Muscle of leg (tissue), 16 donors: ENCODE measurements at places on chromosomes 4 and X. TPM values are rescaled to one million over a fixed set of nuclear protein-coding genes. Genes with fewer than 3 reads are reported as not detected.

DNA sequence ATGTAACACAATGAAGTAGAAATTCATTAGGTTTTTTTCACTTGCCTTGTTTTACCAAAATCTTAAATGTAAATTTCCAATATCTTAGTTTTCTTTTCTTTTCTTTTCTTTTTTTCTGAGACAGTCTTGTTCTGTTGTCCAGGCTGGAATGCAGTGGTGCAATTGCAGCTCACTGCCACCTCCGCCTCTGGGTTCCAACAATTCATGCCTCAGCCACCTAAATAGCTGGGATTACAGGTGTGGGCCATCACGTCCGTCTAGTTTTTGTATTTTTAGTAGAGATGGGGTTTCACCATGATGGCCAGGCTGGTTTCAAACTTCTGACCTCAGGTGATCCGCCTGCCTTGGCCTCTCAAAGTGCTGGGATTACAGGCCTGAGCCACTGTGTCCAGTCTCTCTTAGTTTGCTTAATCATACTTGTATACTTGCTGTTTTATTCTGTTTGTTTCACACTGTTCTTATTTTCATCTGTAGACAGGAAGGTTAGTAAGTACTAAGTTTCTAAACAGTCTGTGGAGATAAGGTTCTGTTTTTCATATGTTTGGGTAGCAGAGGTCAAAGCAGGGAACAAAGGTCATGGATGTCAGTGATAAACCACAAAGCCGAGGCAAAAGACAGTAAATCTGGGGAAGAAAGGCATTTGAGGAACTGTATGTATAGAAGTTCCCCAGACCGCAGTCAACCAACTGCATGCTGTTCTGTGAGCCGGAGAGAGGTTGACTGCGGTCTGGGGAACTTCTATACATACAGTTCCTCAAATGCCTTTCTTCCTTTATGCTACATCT lies 129.1 kb downstream of the CBR4 start:
- H3K4me3 ChIP-seq, result no peak overlapping the region
- peak; percentile 63 for DNase-seq
- peaks cover 5% of the 10 kb centered on the region for H3K4me1 ChIP-seq
- peaks cover 23% of the 10 kb centered on the region for H3K36me3 ChIP-seq
- H3K27ac ChIP-seq, result no peak overlapping the region
- no peaks in the 10 kb centered on the region for H3K27me3 ChIP-seq

DNA sequence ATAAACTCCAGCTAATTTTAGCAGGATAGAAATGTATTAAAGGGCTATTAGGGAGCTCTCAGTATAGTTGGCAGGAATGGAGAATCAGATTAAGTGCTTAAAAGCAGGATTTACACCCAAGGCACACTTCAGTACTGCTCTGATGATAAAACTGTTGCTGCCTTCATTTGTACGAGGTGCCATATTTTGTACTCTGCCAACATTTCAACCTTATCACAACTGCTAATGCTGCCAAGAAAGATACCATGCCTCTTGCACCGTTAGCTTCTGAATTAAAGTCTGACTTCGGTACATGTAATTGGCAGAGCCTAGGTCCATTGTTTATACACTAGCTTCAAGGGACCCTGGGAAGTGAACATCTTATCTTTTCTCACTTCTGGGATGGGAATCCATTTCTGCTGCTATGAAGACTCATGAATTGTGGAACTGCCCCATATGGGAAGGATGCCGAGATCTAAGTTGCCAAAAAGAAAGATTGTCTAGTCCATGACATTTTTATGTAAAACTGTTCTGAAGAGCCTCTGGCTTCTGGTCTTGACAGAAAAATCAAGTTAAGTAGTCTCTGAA lies 624.0 kb upstream of the IGFBP7 start:
- no peak overlapping the region for H3K27ac ChIP-seq
- H3K27me3 ChIP-seq, result no peaks in the 10 kb centered on the region
- H3K4me3 ChIP-seq, result no peak overlapping the region
- DNase-seq, result peak; percentile 6
- H3K36me3 ChIP-seq, result no peaks in the 10 kb centered on the region

DNA sequence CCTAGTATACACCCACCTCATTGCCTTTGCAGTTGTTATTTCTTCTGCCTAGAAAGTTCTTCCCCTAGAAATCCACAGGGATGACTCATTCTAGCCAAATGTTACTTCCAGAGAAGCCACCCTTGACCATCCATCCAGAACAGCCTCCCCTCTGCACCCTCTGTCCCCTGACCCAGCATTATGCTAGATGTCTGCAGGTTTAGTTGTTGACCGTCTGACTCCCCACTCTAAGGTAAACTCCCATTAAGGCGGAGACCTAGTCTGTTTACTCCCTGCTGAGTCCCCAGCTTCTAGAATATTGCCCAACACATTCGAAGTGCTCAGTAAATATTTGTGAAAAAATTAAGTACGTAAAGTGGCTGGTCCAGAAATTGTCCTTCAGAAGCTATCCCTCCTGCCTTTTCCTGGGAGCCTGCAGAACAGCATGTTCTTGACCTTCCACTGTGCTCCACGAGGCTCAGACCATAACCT lies 11.0 kb downstream of the SRD5A3 start:
- no peak overlapping the region for H3K4me3 ChIP-seq
- H3K27me3 ChIP-seq, result no peaks in the 10 kb centered on the region
- H3K4me1 ChIP-seq, result no peaks in the 10 kb centered on the region
- H3K27ac ChIP-seq, result no peak overlapping the region

DNA sequence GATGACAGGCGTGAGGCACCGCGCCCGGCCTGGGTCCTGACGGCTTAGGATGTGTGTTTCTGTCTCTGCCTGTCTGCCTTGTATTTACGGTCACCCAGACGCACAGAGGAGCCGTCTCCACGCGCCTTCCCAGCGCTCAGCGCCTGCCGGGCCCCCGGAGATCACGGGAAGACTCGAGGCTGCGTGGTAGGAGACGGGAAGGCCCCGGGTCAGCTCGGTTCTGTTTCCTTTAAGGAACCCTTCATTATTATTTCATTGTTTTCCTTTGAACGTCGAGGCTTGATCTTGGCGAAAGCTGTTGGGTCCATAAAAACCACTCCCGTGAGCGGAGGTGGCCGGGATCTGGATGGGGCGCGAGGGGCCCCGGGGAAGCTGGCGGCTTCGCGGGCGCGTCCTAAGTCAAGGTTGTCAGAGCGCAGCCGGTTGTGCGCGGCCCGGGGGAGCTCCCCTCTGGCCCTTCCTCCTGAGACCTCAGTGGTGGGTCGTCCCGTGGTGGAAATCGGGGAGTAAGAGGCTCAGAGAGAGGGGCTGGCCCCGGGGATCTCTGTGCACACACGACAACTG lies 1.3 kb downstream of the SHOX start:
- peak overlapping the region; percentile 50 for H3K4me3 ChIP-seq
- H3K36me3 ChIP-seq, result no peaks in the 10 kb centered on the region
- H3K4me1 ChIP-seq, result peaks cover 7% of the 10 kb centered on the region
- DNase-seq, result no peak

DNA sequence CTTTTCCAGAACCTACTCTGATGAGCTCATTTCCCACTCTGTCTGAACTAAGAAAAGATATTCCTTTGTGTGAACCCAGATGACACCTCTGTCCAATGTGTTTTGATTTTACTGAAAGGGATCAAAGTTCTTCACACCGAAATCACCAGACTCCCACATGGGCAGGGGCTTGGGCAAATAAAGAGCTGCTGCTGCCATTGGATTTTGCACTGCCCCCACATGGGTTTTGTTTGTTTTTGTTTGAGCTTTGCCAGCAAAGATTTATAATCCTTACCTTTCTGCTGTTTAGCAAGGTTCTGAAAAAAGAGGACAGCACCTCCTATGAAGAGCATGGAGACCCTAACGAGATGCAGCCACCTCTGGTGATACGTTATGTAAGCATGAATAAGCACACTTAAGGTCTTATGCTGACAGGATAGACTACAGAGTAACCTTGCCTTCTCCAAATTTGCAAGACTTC lies 44.3 kb downstream of the HSD17B13 start:
- DNase-seq, result no peak
- no peaks in the 10 kb centered on the region for H3K36me3 ChIP-seq
- no peaks in the 10 kb centered on the region for H3K4me1 ChIP-seq

DNA sequence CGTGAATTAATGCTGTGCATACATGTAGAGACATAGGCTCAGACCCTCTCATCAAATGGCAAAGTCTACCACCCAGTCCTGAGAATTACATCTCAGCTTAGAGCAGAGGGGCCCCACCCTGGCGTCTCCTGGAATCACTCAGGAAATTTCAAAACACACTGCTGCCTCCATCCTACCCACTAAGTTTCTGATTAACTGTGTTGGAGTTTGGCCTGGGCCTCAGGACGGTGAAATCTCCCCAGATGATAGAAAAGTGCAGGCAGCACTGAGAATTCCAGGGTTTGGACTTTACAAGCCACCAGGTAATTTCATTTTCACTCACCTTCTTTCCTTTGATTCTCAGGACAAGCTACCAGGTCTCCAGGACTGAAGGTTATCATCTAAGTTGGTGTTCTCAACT lies 3.3 kb upstream of the FAM9C start:
- H3K36me3 ChIP-seq, result no peaks in the 10 kb centered on the region
- DNase-seq, result no peak
- peaks cover 12% of the 10 kb centered on the region for H3K27me3 ChIP-seq
- H3K4me1 ChIP-seq, result peaks cover 8% of the 10 kb centered on the region
- H3K27ac ChIP-seq, result no peak overlapping the region
- no peak overlapping the region for H3K4me3 ChIP-seq

GRCh38 chr4:52037689-52038102 lies 403 bp downstream of the SGCB start:
- peak; percentile 85 for DNase-seq
- H3K27me3 ChIP-seq, result no peaks in the 10 kb centered on the region
- peaks cover 6% of the 10 kb centered on the region for H3K36me3 ChIP-seq
- peaks cover 11% of the 10 kb centered on the region for H3K4me1 ChIP-seq

MAGEC2 gene
- polyA plus RNA-seq, result not detected

DNA sequence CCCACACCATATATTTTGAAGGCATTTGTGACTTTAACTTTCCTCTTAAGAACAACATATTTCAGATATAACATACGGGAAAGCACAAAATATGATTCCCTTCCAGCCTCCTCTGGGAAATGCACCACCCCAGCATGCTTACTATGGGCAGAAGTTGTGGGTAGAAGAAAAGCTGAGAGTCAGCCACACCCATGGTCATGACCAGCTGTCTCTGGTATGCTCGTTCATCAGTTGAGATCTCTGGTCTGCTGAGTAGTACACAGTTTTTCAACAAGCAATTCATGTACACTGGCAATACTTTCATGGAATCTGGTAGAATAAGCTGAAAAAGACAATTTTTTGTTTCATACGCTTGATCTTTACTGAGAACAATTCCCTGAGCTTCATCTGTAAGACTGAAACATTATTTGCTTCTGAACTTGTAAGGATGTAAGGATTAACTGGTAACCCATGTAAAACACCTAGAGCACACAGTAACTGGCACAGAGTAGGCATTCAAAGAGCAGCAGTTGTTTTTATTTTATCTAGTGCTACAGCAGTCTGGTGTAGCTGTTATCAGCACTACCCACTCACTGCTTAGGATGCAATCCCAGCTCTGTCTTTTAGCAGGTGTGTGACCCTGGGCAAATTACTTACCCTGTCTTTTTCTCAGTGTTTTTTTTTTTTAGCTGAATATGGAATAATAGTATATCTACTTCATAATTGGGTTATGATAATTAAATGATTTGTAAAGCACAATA lies 47.6 kb downstream of the METTL14 start:
- DNase-seq, result peak; percentile 19
- peaks cover 2% of the 10 kb centered on the region for H3K4me1 ChIP-seq
- peaks cover 24% of the 10 kb centered on the region for H3K36me3 ChIP-seq
- H3K27ac ChIP-seq, result peak overlapping the region; percentile 15
- H3K27me3 ChIP-seq, result no peaks in the 10 kb centered on the region
- no peak overlapping the region for H3K4me3 ChIP-seq

ANKRD37 gene
- polyA plus RNA-seq, result 19.8 TPM

- DNase-seq, result no peak
- no peak overlapping the region for H3K4me3 ChIP-seq
- no peak overlapping the region for H3K27ac ChIP-seq
- H3K36me3 ChIP-seq, result peaks cover 83% of the 10 kb centered on the region
- H3K4me1 ChIP-seq, result no peaks in the 10 kb centered on the region
Observed at GRCh38 chr4:1336088-1336491, 10.9 kb upstream of the UVSSA start.

DNA sequence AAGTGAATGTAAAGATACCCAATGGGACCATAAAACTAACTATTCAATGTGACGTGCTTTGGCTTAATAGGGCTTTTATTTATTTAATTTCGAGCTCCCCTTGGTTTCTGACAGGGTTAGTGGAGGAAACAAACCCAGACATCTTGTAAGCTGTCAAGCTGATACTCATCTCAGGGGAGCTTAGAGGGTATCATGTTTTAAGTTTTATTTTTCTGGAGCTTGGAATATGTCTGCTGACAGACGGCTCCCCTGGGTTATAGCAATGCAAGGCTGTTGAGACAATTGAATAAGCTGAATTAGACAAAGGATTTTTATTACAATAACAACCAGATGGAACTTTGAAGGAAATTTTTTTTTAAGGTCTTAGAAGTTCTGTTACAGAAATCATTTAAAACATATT lies 456.5 kb downstream of the IL1RAPL1 start:
- H3K27me3 ChIP-seq, result no peaks in the 10 kb centered on the region
- no peak overlapping the region for H3K4me3 ChIP-seq
- H3K27ac ChIP-seq, result peak overlapping the region; percentile 35
- no peaks in the 10 kb centered on the region for H3K4me1 ChIP-seq
- peak; percentile 80 for DNase-seq

- no peak overlapping the region for H3K4me3 ChIP-seq
- H3K27me3 ChIP-seq, result no peaks in the 10 kb centered on the region
- no peaks in the 10 kb centered on the region for H3K4me1 ChIP-seq
Observed at GRCh38 chr4:121658125-121658524, 38.7 kb downstream of the ANXA5 start.
